ENCODE measurements at places on chromosomes 4 and X. TPM values are rescaled to one million over a fixed set of nuclear protein-coding genes. Genes with fewer than 3 reads are reported as not detected.

GRCh38 chr4:89379511-89380044 lies 72.0 kb upstream of the GPRIN3 start:
- no peak for DNase-seq

DNA sequence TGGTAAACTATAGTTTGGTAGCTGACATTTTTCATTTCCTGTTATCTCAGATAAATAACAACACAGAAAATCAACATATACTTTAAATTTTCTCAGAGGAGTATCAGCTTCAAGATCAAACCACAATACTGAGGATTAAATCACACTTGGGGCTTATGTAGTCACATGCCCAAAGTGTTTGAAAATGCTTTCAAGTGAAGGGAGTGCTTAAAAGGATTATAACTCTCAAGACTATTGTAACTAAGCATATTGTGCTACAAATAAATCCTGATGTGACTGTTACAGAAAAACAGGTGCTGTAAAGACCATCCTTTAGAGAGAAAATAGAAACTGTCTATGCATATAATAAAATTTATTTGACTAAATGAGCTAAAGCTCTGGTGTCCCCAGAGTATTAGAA lies 887.6 kb downstream of the ADGRL3 start:
- no peak for DNase-seq

GRCh38 chr4:92825791-92826190 lies 522.0 kb downstream of the GRID2 start:
- no peak for DNase-seq

DNA sequence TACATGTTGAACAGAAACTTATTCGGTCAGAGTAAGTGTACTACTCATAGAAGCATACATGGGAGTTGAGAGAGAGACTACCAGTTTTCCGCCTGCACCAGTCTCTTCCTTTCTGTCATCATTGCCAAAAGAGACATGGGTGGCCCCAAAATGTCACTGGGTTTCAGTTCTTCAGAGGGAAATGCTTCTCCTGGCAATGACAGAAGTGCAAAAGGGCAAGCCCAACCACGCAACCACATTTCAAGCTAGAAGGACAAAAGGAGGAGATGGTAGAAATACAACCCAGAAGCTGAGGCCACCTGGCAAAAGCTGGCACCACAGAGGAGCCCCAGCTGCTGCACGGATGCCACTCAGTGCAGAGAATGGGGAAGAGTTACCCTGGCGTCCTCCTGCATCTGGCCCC lies 320.1 kb downstream of the BCOR start:
- no peak for DNase-seq

DNA sequence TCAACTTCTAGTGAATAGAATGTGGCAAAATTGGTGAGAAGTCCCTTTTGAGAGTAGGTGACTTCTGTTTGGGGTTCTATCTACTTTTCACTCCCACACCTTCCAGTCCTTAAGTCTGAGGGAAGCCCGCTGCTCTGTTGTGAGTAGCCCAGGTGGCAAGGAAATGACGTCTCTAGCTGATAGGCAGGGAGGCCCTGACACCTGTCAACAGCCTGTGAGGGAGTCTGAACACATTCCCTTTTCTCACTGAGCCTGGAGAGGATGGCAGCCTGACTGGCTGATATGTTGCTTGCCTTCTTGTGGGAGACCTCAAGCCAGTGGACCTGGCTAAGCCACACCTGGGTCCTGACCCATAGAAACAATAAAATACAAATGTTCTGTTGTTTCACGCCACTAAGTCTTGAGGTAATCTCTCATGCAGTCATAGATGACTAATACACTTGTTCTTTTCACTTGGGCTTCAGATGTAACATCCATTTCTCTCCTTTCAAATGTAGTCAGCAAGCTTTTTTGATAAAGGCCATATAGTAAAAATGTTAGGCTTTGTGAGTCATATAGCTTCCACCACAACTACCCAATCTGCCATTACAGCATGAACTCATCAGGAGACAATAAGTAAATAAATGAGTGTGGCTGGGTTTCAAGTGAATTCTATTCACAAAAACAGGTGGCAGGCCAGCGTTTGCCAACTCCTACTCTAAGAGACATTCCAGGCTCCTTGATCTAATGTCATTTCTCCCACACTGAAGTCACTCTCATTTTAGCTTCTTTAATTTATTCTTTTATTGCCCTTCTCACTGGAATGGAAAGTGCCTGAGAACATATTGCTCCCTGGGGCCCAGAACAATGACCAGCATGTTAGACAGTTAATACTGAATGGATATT lies 265.1 kb upstream of the MAD2L1 start:
- no peak for DNase-seq

SSX5 gene
- total RNA-seq = not detected

CT45A6 gene
- not detected for total RNA-seq

FHIP1A gene
- under 0.01 TPM for total RNA-seq

MAGEA10 gene
- total RNA-seq = not detected

TSPAN7 gene
- not detected for total RNA-seq

All from fibroblast of villous mesenchyme (primary cell).